ENCODE measurements at places on chromosomes 1 and 21.

DNA sequence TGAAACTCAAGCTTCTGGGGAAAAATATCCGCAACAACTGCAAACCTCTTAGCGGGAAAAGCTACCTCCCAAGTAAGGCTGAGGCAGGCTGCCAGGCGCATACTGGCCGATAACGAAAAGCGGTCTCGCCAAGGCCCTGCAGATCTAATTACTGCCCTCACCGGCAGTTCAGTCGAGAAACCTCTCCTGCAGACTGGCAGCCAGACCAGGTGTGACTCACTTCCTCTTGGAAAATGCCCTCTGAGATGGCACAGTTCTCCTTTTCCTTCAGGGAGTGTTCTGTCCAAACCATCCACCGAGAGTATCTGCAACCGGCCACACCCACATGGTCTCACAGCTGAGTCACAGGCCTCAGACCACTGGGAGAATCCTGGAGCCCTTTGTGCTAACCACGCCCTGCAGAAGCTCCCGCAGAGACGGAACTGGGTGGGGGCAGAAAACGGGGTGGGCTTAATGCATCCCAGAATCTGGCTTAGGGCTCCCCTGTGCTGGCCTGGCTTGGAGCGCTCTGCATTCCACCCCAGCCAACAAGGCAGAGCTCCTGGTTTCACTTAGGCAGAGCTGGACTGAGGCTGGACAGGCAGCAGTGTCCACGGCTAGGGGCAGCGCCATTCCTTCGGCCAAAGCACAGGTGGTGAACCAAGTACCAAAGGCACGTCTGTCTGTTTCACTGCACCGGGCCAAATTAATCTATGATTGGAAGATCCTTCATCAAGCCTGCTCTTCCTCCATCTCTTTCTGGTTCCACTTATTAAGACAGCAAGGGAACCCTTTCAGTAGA, 1.2 kb downstream of the S100A10 start:
- no peak for DNase-seq

DNA sequence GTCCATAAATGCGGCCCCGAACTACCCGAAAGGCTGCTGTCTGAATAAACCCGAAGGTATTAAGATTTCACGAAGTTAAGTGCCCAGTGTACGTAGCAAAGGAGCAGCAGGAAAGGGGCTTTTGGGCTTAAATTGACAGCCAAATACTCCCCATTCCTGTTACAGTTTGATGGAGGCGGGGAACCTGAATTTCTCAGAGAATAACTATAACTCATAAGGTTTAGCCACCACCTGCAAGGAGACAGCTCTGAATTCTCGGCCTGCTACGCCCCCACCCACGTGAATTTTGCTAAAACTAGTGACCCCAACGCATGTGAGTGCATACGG, 5.2 kb downstream of the GFI1 start:
- DNase-seq = no peak

DNA sequence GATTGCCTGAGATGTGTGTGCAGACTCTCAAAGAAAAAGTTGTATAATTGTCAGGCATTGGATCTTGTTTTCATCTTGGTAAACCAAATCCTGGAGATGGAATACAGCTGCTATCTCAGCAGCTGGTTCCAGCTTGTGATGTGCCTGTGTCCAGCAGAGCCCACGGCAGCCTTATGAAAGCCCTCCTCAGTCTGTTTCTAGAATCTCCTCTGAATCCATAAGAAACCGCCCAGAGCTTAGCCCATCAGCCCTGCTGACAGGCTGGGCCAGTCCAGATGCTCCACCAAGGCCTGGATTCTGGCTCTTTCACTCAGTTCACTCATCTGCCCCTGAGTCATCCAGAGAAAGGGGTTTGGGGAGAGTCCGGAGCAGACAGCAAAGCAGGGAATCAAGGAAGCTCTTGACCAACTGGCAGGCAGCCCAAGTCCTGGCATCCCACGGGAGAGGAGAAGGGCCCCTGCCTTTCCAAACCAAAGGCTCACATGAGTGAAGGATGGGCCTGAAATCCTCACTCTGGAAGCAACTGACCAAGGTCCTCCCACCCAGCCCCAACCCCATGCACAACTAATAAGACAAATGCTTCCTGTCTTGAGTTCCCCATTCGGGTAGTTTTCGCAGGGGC, 45.7 kb downstream of the NAV1 start:
- no peak for DNase-seq

- DNase-seq = no peak
Measured at GRCh38 chr1:39639305-39640130, at the start of gene HEYL. TSS of gene HEYL (minus strand) at chr1:39639643. CDS start at chr1:39639625, 18 bp downstream.

GRCh38 chr1:230750576-230750975, 3.4 kb downstream of the CAPN9 start:
- DNase-seq = no peak

GRCh38 chr1:66450043-66450514, 83.9 kb upstream of the SGIP1 start:
- no peak for DNase-seq

- no peak for DNase-seq
Measured at GRCh38 chr1:165241321-165241720, 115.2 kb downstream of the LMX1A start.

GRCh38 chr1:184276416-184276815, 110.4 kb upstream of the C1orf21 start:
- DNase-seq = no peak

DNA sequence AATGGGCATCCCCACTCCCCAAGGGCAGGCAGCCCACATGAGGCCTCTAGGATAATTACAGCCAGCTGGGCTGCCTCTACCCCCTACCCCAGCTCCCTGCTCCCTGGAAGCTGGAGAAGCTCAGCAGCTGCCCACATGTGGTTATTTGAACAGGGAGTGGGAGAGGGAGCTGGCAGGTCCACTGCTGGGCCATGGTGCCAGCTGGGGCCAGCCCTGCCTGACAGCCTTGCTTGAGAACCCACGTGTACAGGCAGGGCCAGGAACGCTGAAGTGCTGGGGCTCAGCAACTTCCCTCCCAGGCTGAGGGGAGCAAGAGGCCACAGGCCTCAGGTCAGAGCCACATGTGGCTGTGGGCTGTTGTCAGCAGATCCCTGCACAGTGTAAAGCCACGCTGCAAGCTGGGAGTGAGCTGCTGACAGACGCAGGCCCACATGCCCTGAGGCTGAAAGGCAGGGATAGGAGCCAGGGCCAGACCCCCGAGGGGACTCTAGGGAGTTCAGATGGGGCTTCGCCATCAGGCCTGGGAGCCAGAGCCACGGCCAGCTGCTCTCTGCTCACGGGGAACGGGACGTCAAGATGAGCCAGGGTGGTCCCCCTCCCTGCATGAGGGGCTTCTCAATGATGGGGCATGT, 129.0 kb downstream of the SYF2 start:
- no peak for DNase-seq

DNA sequence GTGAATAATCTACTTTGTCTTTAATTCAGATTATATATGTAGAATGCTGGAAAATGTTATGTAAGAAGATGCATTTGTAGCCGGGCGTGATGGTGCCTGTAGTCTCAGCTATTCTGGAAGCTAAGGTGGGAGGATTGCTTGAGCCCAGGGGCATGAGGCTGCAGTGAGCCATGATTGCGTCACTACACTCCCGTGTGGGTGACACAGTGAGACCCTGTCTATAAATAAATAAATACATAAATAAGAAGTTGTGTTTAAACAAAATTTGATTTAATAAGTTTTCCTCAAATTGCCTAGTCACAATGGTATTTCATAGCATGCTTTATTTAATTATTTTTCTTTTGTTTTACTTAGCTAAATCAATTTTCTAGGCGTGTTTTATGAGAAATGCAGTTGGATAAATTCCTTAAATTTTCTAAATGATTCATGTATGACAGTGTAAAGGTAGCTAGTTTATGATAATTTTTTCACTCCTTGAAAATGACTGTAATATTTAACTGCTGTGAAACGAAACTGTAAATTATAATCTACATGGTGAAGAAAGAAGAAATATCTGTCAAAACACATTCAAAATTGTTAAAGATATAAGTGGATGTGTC, 232.6 kb downstream of the SRGAP2C start:
- no peak for DNase-seq

DNA sequence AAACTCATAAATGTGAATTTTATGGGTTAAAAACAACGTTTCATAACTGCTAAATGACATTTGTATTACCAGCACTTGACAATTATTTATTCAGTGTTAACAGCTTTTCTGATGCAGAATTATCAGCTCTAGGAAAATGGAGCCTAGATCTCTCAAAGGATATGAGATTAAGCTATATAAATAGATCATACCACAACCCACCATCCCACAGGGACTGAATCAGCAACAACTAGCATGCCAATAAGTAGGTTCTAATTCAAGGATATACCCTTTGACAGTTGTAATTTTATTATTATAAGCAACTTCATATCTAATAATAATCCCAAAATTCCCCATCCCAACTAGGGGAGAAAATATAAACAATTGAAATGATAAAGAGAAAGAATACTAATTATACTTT, 275.4 kb upstream of the RGS18 start:
- DNase-seq = no peak

- DNase-seq = no peak
Measured at GRCh38 chr1:53669621-53670191, 69.3 kb downstream of the GLIS1 start.

- no peak for DNase-seq
Measured at GRCh38 chr1:246032031-246032551, 475.0 kb downstream of the SMYD3 start.

GRCh38 chr1:227167276-227168101, 150.8 kb downstream of the CDC42BPA start:
- no peak for DNase-seq

DNA sequence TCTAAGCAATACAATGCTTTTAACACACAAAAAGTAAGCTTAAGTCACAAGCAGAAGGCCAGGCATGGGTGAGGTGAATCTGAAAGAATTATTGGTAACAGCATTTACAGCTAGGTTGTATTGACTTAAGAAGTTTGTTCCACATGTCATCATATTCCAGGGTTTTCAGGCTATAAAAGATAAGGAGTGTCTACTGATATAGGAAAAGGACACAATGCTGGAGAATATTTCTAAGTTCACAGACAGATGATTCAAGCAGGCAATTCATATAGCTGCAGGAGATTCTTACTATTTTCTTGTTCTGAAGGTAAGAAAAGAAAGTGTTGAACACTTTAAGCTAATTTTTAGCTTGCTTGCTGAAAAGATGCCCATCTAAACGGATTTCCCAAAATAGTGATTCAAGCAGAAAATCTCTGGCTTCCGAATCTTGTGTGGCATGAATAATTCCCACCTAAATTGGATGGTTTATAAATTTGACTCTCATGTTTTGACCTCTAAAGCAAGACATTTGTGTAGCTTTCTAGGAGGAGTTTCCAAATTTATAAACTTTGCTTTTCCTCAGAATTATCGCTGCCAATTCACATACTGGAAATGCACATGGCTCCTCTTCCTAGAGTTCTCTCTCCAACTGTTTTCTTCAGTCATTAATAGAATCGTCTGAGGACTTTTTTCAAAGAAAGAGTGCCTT, 95.6 kb upstream of the LBR start:
- no peak for DNase-seq

- no peak for DNase-seq
Measured at GRCh38 chr1:151485685-151486255, 25.4 kb upstream of the CGN start.

DNA sequence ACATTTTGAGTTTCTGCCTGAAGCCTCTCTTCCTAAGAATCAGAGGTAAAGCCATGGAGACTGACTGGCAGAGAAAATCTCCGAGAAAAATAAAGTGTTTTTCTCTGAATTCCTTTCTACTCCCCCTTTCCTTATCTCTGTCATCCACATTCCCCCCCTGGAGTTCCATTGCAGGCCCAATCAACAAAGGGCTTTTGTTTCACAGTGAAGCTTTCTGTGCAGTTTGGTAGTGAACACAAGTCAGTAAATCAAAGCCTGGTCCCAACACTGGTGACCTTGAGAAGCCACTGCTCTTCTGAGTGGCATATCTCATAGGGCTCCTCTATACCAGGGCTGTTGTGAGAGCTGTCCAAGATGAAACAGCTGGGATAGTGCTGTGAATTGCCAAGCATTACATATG, 228.4 kb downstream of the SEC16B start:
- DNase-seq = no peak

GRCh38 chr21:29082046-29082815, 8.8 kb upstream of the CCT8 start:
- DNase-seq = no peak

GRCh38 chr1:1144843-1145546, 28.7 kb upstream of the TTLL10 start:
- DNase-seq = no peak

GRCh38 chr1:46448109-46448911, 41.3 kb upstream of the DMBX1 start:
- DNase-seq = no peak

- DNase-seq = no peak
Measured at GRCh38 chr1:183806125-183806524, 1.2 kb downstream of the RGL1 start.

DNA sequence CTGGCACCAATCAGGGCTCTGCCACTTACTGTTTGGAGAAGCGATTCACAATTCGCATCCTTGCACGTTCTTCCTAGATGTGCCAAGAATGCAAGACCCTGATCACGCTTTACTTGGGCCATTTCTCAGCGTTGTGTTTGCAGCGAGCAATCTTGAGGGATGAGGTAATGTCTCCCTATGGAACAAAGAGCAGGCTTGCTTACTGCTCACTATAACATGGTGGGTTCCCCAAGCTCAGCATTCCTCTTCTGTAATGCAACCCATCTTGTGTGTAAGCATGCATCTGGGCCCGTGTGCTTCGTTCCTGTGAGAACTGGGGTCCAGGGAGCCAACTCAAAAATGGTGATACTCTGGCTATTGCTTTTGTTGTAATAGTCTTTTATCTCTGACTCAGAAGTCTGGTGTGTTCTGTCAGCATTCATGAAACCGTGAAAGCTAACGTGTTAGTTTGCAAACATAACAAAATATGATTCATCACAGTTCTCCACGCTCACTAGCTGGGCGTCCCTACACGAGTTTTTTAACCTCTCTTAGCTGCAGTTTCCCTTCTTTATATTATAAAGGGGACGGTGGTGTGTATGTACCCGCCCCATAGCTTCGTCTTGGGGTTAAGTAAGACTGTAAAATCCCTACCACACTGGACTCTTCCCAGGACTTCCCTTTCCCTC, 33.3 kb downstream of the DNTTIP2 start:
- DNase-seq = no peak

DNA sequence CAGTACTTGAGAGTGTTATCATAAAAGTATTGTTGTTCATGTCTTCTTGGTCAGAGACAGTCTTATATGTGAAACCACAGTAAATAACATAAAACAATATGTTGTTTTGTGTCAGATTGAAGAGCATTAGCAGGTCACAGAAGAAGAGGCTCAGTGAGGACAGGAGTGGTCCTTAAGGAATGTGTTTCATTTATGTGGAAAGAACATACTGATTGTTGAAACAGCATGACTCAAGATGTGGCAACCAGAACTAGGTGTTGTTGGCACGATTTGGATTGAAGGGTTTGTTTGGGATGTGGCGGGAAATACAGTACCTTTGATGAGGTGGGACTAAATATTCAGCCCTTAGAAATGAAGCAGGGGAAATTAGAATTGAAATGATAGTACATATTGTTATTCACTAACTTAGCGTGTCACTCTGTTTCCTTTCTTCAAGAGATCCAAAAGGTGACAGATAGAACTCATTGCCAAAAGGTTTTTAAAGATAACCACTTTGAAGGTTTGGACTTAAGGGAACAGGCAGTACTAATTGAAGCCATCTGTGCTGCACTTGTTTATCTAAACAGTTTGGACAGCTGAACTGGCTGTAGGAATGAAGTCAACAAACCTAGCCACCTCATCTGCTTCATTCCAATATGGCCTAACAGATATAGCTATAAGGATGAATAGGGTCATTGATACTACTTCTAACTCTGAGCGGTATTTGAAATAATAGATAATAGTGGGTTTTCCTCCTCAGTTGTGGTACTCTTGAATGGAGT, 14.4 kb downstream of the RALGPS2 start:
- no peak for DNase-seq
